ENCODE measurements at places on chromosomes 5 and 9.

DNA sequence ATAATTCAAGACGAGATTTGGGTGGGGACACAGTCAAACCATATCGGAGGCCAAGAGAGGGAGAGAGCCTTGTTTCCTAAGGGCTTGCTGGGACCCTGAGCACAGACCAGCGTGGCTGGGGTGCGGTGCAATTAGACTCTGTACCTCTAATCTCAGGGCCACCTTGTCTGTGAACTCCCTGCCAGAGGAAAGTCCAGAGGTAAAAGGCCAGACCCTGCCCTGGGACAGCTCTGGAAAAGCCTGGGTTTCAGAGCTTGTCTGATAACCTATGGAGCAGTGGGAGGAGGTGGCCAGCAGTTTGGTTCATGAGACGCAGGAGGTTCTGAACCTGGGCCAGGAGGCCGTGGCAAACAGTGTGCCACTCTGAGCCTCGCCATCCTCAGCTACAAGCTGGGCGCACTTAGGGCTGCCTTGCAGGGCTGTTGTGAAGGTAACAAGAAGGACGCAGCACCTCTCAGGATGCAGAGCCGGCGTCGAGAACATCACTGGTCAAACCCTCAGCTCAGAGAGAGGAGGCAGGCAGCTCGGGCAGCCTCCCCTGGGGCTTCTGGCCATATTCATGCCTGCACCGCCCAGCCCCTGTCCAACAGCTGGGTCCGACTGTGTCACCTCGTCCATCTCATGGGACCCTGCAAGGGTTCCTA lies 4.8 kb upstream of the DOLPP1 start:
- no peak for DNase-seq

DNA sequence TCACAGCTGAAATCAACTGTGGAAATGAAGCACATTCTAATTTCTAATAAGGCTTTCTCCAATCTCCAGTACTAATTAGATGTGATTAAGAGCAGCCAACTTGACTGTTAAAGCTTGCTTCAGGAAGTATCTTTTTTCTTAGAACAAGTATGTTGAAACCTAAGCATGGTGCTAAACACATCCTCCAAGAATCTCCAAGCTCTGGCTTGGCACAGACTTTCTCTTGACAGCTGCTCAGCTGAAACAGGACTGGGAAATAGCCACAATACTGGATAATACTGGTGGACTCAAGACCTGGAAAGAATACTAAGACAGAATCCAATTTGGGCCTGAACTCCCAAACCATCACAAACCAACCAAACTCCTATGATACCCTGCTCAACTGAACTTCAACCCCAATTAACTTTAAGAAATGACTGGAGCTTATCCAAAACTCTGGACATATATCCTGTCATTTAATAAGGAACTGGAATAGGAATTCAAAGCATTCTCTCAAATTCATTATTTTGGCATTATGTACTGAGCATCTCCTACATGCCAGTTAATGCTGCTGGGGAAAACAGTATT lies 16.2 kb downstream of the PRKAA1 start:
- DNase-seq, result no peak

DNA sequence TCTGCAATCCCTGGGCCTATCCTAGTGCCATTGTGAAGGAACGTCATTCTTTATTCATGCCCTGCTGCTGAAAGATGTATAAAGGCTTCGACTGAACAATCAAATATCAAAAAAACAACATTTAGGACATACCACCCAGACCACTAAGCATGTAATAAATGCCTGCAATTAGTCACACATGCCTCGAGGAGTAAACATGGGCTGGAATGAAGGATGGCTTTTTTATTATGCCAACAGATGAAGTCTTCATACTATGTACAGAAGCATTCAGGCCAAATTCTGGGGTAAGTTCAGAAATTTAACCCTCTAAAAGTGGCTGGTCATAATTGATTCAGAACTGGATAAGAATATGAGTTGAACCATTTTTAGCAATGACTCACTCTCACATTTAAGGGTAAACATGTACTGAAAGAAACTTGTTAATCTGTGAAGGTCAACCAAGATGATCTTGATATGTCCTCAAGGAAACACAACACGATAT lies 38.1 kb downstream of the FAM240B start:
- no peak for DNase-seq

GRCh38 chr9:132082188-132082587 lies 2.5 kb upstream of the MED27 start:
- DNase-seq, result no peak

GRCh38 chr5:13990896-13991295 lies 46.4 kb upstream of the DNAH5 start:
- DNase-seq, result no peak

GRCh38 chr5:94433397-94434163 lies 184.8 kb downstream of the KIAA0825 start:
- DNase-seq, result no peak

GRCh38 chr5:137847687-137848086 lies 20.0 kb upstream of the MYOT start:
- no peak for DNase-seq

DNA sequence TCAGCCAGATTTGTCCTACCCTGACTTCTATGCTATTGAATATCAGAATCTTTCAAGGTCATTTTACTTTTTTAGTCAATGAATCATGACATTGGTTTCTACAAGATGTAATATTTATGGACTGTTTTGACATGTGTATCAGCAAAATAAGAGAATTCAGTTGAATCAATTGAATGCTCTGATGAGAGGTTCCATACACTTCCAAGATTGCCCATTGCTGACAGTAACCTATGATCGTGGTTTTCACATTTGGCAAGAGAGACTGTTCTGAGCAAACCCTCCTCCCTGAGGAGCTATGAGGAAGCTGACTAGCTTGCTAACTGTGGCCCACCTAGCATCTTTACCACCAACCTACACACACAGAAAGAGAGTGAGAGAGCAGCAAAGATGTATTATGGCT lies 56.7 kb upstream of the FST start:
- no peak for DNase-seq

GRCh38 chr5:91898019-91898418 lies 514.9 kb upstream of the ARRDC3 start:
- DNase-seq, result no peak

DNA sequence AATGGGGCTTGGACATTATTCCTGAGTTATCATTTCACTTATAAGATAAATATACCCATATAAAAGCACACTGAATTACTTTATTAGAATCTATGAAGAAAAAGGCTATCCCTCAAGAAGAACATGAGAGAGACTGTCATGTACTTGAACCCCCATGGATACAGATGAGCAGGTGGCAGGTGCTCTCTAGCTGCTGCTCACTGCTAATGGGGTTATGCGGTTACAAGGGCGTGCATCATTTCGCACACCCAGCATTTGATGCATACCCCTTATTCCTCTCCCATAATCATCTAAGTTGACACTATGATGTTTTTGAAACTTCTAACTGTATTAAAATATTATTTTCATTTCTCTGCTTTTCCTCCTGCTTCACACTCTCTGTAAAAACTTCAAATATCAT lies 16.4 kb downstream of the ITK start:
- peak; percentile 44 for DNase-seq

DNA sequence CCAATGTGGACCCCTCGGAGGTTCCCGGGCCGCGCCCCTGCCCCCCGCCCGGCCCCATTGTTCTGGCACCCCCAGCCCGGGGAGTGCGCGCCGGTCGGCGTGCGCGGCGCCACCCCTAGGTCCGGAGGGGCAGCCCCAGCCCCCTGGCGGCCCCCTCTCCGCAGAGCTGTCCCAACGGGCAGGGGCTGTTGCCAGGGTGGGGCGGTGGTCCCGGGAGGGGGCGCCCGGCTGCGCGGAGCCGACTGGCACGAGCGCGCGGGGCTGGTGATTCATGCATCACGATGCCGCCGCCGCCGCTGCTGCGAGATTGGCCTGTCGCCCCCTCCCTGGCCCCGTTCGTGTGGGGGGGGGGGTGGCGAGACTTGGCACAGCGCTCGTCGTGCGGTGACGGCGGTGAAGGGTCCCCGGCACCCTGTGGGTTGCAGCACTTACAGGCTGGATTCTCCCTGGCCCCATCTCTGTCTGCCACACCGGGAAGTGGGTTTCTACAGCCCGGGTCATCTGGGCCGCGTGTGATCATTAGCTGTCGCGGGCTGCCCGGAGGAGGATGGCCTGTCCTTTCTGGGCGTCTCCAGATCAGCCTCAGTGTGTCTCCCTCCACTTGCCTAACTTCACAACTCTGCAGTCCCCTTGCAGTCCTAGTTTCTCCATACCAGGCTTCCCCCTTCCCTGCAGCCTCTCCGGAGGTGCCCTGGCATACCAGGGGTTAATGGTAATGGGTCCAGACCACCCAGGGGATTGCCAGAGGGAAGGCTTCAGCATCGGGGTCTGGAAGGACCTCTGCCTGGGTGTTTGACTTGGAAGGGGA lies 858 bp downstream of the NCS1 start:
- peak; percentile 13 for DNase-seq

GRCh38 chr9:35026671-35027070 lies 37.1 kb downstream of the DNAJB5 start:
- DNase-seq, result no peak

DNA sequence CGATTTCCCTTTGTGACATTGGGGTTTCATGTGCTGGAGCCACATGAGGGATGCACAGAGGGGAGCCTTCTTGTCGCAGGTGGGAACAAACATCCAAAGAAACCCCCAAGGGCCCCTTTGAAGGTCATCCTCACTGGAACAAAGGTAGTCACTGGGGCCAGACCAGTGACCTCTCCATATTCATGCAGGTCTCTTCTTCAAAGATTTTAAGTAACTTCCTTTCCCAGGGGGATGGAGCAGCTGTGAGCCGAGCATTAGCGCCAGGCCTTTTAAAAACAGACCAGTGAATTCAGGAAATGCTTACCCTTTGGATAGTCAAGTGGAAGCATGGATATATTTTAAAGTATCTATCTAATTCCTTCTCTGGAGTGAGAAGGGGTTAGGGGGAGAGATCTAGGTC lies 33.0 kb downstream of the DAPK1 start:
- DNase-seq, result no peak

DNA sequence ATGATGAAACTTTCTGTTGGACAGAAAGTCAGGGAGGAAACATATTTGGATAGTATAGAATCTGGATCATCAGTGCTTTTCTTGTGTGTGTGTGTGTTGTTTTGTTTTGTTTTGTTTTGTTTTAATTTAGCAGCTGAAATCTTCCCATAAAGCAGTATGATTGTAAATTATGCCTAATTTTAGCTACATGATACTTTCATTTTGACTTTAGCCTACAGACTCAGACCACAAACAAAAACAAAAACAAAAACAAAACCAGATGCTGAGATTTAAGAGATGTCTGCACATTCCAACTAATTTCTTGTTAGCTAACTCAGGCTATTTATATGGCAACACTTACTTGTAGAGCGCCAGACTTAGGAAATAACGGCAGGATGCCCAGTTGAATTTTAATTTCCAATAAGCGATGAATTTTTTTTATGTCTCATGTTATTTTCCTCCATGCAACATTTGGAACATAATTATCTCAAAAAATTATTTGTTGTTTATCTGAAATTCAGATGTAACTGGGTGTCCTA lies 119.5 kb upstream of the TRPC7 start:
- no peak for DNase-seq

DNA sequence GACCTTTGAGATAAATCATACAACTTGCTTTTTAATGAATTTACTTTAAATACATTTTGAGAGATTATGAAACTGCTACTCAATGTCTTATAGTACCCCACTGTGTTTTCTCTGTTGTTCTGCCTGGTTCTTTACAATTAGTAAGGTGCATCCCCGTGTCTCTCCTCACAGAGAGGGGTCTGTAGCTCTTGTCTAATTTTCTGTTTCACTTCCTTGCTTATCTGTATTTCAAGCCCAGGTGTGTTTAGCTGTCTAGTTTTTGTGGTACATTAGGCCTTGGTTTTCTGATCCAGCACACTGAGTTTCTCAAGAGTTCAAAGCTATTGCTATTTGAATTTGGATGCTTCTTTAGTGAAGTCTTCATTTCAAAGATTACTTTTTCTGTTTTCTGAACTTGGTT lies 105.1 kb downstream of the MAST4 start:
- DNase-seq, result no peak

GRCh38 chr5:144333336-144333920 lies 162.8 kb downstream of the KCTD16 start:
- no peak for DNase-seq

- no peak for DNase-seq
Observed at GRCh38 chr9:28007097-28007817, 434.0 kb upstream of the C9orf72 start.

- no peak for DNase-seq
Observed at GRCh38 chr9:36461323-36461722, 61.3 kb upstream of the RNF38 start.

DNA sequence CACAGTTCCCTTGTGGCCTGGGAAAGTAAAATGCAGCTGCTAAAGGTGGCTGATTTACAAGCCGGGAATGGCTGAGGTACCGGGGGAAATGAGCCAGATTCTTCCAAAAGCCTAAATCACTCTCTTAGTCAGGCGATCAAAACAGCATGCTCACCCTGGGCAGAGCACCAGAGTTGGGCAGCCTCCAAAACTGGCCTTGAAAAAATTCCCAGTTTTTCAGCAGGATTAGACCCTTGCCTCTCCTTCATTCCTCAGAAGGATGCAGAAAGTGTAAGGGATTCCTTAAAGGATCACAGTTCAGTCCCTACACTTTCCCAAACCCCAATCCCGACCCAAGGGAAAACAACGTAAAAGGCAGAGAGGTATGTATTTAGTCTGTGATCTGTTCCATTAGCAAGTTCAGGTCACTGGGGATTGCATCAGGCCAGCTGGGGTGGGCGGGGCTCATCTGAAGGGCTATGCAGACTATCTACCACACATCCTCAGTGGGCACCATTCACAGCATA lies 16.9 kb downstream of the TMEM174 start:
- DNase-seq, result no peak

DNA sequence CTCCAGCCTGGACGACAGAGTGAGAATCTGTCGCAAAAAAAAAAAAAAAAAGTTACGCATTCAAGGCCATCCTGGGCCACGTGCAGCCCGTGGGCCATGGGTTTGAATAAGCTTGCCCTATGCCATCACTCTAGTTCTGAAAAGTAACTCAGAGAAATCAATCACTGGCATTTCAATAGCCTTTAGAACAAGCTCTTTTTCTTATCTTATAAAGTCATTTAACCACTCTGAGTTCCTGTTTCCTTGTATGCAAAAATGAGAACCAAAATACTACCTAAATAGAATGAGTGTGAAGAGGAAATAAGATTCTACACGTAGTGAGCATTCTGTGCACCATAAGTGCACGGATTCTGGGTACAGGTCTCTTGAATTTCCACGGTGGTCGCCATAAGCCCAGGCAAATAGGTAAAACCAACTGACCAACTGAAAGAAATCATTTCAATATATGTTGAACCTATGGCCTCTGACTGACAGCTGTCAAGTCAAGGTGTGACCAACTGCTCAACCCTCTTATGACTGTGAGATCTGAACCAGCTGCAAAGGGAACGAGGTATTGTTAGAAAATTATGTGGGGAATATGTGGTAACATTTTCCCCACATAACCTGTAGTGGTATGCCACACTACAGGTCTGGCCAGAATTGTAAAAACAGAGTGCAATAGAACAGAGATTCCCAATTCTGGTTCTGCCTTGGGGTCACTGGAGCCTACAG lies 143.9 kb upstream of the LHFPL2 start:
- DNase-seq, result no peak

DNA sequence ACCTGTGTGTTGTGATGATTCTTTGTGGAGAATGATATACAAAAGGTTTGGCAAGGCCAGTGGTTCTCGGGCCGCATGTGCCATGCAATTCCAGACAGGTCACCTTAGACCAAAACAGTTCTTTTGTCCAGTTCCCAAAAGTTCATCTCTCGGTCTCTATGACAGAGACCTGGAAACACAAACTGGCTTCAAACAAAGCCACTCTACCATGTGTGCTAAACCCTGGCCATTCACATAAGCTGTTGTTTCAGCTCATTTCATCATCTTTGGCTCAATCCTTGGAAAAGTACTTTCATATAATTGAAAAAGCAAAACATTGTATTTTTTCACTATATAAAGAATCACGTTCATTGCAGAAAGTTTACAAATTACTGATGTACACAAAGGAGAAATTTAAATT lies 210.5 kb upstream of the SEMA6A start:
- no peak for DNase-seq
